Liver (tissue), 10 donors: ENCODE measurements at places on chromosomes 11 and 22.

GRCh38 chr11:75867778-75868374 lies 52.9 kb downstream of the UVRAG start:
- peak; percentile 39 for DNase-seq

GRCh38 chr22:27104449-27104848 lies 447.1 kb downstream of the MIAT start:
- DNase-seq = no peak

DNA sequence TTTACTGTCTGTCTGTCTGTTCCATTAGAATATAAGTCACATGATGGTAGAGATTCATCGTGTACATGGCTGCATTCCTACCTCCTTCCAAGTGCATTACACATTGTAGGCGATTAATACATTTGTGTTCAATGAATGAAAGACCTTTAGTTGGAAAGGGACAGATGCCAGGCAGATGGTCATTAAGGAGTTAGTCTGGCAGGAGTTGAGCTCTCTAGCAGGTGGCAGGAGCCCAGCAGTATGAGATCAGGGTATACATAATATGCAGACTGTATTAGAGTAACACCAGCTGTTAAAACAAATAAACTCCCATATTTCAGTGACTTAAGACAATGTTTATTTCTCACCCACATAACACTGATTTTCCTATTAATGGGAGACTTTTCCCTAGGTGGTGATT lies 147.7 kb upstream of the LARGE1 start:
- DNase-seq = no peak

- peak; percentile 79 for DNase-seq
Measured at GRCh38 chr22:30362651-30363281, 6.0 kb downstream of the CCDC157 start.

DNA sequence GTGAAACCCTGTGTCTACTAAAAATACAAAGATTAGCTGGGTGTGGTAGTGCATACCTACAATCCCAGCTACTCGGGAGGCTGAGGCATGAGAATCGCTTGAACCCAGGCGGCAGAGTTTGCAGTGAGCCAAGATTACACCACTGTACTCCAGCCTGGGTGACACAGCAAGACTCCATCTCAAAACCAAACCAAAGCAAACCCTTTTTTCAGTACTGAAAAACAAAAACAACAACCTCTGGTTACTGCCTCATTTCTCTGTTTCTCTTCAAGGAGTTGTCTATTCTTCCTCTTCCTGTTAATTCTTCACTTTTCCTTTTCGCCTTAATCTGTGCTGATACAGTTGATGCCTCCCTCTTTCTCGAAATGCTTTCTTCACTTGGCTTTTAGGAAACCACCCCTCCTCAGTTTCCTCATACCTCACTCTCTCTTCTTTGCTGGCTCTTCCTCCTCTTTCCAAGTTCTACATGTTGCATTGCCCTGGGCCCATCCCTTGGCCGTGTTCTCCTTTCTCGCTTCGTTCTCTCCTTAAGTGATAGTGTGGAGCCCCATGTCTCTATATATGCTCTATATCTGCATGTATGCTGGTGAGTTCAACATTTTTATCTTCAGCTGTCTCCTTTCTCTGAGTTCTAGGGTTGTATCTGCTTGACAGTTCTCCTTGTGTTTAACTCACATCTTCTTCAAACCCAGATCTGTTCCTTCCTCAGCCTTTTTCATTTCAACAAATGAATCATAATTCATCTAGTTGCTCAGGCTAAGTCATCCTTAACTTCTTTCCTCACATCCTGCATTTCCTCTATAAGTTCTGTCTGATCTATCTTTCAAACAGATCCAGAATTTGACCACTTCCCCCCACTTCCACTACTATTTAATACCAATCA lies 37.1 kb downstream of the NUCB2 start:
- DNase-seq = no peak

DNA sequence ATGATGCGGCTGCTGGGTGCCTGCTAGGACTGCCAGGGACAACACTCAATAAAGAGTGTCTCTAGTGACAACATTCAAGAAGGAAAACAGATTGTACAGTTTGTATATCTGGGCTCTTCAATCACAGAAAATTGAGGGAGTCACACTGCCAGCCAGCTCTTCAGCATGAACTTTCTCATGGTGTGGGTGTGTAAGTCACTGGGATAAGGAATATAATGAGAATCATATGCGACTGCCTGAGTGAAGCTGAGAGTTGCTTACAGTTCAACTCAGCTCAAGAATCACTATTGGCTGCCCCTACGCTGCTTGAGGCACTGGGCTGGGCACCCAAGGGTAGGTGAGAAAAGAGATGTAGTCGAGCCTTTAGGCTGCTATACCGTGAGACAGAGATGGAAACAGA lies 328.1 kb upstream of the PITPNB start:
- DNase-seq = no peak

- DNase-seq = no peak
Measured at GRCh38 chr11:103961010-103961409, 75.4 kb upstream of the DDI1 start.

DNA sequence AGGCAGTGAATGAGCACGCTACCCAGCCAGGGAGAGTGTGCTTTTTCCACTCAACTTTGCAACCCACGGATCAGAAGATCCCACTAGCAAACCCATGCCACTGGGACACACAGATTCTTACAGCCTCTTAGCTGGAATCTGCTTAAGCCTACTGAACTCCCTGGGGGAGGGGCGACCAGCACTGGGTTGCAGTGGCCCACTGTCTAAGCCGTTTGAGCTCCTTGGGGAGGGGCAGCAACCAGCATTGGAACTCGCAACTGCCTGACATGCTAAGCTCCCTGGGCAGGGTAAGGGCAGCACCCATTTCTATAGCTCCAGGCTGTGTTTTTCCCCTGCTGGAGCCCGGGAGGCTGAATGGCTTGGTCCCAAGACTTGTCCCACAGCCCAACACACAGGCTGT lies 99.6 kb downstream of the FAM168A start:
- no peak for DNase-seq

DNA sequence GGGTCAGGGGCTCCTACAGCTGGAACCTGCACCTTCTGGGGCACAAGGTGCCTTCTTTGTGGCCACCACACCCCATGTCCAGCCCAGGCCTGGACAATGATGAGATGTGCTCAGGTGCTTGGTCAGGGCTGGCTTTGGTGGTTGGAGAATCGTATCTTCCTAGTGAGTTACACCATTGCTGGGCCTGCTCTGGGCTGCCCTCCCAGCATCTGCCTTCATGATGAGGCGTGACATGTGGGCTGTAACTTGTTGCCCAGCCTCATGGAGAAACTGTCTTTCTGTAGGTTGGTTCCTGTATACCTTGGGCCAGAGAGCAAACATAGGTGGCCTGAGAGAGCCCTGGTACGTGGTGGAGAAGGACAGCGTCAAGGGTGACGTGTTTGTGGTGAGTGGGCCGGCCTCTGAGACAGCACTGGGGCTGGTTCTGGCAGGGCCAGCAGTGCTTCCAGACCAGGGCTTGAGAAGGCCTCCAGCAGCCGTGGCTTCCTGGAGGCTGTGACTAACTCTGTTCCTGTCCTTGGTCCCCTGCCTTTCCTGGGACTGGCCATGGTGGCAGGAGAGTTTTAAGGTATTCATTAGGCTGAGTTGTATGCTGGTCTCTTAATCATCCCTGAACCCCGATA lies 18.1 kb downstream of the TRMU start:
- DNase-seq = no peak

DNA sequence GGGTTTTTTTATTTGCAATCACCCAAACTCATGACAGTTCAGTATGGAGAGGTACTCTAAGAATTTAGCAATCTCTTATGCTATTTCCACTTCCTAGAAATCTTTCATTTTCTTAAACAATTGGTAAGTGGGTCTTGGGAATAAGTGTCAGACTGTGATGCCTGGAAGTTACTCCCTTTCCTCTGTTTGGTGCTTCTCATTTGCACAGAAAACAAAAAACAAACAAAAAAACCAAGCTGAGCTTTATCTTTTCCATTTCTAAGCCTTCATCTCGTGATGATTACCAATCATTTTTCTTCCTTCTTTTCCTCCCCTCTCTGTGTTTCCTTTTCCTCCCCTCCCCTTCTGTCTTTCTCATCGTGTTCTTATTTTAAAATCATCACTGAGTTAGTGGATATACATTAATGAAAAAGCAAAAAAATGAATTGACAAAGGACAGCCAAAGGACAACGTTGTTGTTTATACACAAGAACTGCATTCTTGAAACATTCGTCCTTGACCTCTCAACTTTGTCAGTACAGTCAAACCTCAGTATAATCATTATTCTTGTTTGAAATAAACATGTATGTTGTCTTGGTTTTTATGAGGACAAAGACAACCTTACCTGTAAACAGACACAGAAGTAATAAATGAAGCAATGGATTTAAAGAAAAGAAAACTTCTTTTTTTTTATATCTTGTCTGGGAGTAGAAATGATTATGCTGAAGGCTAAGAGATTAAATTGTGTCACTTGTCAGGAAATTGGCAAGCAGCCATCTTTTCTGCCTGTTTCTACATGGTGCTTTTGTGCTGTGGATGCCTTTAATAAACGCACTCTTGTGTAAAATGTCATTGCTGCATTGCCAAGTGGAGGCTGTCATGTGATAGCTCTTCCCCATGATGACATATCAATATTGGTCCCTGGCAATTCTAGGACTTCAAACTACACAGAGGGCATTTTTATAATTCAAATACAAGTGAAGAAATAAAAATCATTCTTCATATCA lies 803.2 kb upstream of the CCDC90B start:
- no peak for DNase-seq
